ENCODE measurements at places on chromosomes 7 and 10. TPM values are rescaled to one million over a fixed set of nuclear protein-coding genes. Genes with fewer than 3 reads are reported as not detected.

The CALHM3 gene
- not detected for total RNA-seq

The TBC1D12 gene
- total RNA-seq, result 11.7 TPM

The GPR85 gene
- total RNA-seq, result 3.1 TPM

The CDHR3 gene
- total RNA-seq, result 3.8 TPM

The MACC1 gene
- 0.92 TPM for total RNA-seq

The PIK3AP1 gene
- 0.74 TPM for total RNA-seq

The EVX1 gene
- total RNA-seq, result under 0.01 TPM

The ZKSCAN5 gene
- 12.1 TPM for total RNA-seq

The FAM20C gene
- total RNA-seq, result 66.7 TPM

The AGBL3 gene
- 1.4 TPM for total RNA-seq

The PDZD7 gene
- total RNA-seq, result 1.1 TPM

The CADPS2 gene
- total RNA-seq, result 16.4 TPM

The STK31 gene
- not detected for total RNA-seq

The CABCOCO1 gene
- total RNA-seq, result 0.83 TPM
